ENCODE measurements at places on chromosomes 7 and 10.

GRCh38 chr10:11197266-11197712 lies 179.6 kb downstream of the CELF2 start:
- no peak for DNase-seq

- DNase-seq, result no peak
Measured at GRCh38 chr7:105241198-105241597, 147.5 kb downstream of the SRPK2 start.

- no peak for DNase-seq
Measured at GRCh38 chr7:159066816-159067575, 77.7 kb downstream of the VIPR2 start.

- DNase-seq, result no peak
Measured at GRCh38 chr10:100913470-100913865, 705 bp downstream of the SLF2 start.

- DNase-seq, result no peak
Measured at GRCh38 chr10:118983263-118983662, 46.3 kb upstream of the NANOS1 start.

- DNase-seq, result no peak
Measured at GRCh38 chr10:8049045-8049864, 5.2 kb upstream of the GATA3 start.

- no peak for DNase-seq
Measured at GRCh38 chr7:140039066-140039465, 23.7 kb downstream of the PARP12 start.

- DNase-seq, result no peak
Measured at GRCh38 chr10:126570621-126571602, 99.6 kb downstream of the C10orf90 start.

GRCh38 chr7:146002431-146003078 lies 114.0 kb upstream of the CNTNAP2 start:
- DNase-seq, result no peak

DNA sequence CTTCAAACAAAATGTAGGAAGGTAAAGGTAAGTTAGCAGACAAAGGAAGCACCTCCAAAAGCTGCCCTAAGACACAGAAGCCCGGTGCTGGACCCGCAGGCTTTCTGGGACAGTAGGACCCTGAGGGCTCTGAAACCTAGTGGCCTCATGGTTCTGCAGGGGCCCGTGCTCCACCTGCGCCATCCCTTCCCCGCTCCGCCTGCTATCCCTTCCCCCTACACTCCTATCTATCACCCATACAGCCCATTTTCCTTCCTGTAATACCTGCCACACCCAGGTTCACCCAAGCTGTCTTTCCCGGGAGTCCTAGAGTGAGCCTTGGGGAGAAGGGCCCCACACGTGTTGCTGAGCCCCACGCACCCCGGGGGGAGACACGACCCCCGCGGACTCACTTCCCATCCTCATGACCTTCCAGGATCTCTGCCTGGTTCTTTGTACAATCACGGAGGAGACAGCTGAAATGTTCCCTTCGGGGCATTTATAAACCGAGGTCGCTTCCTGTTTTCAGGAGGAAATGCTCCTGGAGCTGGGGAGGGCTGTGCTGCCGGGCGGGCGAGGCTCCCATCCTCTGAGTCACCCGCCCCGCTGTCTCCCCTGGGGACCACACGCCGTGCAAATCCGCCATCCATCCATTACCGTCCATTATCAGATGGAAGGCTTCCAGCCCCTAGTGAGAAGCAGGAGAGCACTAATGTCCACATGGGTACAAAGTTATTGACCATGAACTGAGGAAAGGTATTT lies 251.7 kb upstream of the PITRM1 start:
- no peak for DNase-seq

GRCh38 chr10:21292763-21293517 lies 232.5 kb downstream of the SKIDA1 start:
- no peak for DNase-seq

DNA sequence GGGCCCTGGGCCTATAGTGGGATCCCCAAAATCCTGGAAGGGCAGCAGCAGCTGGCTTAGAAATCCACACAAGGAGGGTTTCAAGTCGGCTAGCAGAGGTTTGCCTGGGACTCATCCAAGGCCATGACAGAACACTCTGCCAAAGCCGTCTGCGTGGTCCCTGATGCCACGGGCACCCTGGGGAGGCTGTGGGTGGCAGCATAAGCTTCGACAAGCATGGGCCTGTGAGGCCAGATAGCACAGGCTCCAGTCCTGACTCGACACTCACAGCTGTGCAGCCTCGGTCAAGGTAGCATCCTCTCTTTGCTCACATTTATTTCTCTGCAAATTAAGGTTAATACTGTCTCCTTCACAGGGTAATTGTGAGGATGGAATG lies 138.3 kb downstream of the JCAD start:
- DNase-seq, result no peak

GRCh38 chr10:30812018-30812851 lies 182.7 kb upstream of the LYZL2 start:
- no peak for DNase-seq

- no peak for DNase-seq
Measured at GRCh38 chr7:111045449-111045848, 45.5 kb upstream of the LRRN3 start.

- no peak for DNase-seq
Measured at GRCh38 chr7:155287284-155287935, 10.3 kb upstream of the INSIG1 start.

GRCh38 chr10:71909399-71910083 lies 54.7 kb upstream of the CHST3 start:
- DNase-seq, result no peak

DNA sequence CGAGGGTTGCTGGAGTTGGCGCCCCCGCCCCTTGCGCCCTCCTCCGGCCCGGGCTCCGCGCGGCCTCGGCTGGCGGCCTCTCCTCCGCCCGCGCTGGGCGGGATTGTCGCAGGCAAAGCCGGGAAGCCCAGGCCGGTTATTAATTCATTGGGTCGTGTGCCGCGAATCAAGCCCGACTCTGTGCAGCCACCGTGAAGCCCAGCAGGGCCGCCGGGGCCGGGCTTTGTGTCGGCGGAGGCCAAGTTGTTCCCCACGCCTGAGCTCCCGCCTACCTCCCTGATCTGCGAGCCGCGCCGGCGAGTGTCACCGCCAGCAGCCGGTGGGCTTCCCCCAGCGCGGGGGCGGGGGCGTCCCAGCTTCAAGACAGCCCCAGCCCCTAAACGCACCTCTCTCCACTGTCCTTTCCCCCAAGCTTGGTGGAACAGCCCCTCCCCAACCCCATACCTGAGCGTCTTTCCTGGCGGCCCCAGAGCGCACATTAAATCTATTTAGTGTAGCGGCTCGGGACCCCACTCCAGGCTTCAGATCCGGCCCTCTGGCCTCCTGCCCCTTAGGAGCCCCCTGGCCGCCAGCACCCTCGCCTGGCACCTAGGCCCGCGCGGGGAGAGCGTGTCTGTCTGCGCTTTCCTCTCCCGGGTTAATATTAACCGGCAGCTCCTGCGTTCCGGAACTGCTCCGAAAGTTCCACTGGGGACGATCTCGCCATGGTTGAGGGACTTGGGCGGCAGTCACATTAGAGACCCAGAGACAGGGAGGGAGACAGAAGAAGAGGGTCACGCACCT lies 3.5 kb downstream of the SHH start:
- DNase-seq, result no peak

GRCh38 chr10:100968062-100968736 lies 1.1 kb upstream of the SEMA4G start:
- DNase-seq, result no peak

DNA sequence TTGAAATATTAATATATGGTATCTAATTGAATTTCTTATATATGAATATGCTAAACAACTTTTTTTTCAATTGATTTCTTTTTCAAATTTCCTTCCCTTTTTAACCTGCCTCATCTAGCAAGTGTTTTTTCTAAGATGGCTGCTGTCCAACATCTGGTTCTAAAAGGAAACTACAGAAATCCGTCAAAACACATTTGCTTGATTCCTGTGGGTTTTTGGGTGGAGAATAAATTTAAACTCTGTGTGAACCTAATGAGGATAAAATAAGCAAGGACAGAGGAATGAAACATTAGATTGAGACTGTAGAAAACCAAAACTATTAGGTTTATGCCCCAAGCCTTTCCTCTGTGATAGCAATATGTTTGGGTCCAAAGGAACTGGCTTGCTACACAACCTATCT lies 75.5 kb upstream of the STARD3NL start:
- no peak for DNase-seq

GRCh38 chr10:60044242-60044641 lies 137.9 kb upstream of the CCDC6 start:
- no peak for DNase-seq

DNA sequence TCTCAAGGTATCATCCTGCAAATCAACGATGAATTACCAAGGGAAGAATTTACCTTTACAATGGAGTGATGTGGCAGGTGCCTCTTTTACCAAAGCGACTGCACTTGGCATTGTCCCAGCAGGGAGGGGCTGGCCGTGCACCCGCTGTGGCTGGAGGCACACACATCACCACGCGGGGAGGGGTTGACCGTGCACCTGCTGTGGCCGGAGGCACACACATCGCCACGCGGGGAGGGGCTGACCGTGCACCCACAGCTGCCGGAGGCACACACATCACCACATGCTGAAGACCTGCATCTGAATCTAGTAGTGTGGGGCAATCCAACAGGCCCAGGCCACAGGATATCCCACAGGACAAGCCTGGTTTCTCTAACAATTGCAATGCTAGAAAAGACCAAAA lies 493.5 kb downstream of the DNAJB6 start:
- no peak for DNase-seq

DNA sequence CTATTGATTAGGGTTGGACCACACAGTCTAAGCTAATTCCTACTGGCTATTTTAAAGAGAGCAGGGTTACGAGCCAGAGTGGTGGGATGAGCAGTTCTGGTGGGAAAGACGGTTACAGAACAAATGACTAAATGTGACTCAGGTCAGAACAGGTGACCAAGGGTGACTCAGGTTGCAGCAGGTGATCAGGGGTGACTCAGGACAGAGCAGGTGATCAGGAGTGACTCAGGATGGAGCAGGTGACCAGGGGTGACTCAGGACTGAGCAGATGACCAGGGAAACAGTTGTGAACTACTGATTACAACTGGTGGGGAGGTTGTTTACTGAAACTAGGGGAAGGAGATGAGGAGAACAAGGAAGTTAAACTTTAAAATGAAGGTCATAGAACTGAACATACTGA lies 366.3 kb downstream of the ABCA13 start:
- DNase-seq, result no peak

DNA sequence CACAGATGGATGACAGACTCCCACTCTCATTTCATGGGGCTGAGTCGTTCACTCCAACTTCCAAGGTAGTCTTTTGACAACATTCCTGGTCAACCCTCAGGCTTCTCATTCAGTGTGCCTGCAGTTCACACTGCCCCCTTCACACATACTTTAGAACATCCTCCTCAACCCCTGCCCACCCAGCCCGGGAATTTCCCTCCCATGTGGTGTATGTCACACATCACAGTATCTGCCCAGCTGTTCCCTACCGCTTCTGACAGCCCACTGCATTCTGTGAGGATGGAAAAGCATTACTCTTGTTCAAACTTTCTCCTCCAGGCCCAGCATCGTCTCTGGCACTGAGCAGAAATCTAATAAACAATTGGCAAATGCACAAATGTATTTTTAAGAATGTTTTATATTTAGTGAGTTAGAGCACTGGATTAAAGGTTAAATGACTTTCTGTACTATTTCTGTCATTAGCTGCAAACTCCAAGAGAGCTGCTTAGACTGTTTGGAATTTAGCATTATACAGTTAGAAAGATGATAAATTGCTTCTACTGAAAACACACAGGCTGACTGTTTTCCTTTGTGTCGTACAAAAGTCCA lies 110.4 kb downstream of the SFMBT2 start:
- no peak for DNase-seq

GRCh38 chr10:3185386-3185785 lies 12.8 kb upstream of the PITRM1 start:
- DNase-seq, result no peak

GRCh38 chr7:26397332-26397731 lies 105.7 kb downstream of the SNX10 start:
- DNase-seq, result no peak

DNA sequence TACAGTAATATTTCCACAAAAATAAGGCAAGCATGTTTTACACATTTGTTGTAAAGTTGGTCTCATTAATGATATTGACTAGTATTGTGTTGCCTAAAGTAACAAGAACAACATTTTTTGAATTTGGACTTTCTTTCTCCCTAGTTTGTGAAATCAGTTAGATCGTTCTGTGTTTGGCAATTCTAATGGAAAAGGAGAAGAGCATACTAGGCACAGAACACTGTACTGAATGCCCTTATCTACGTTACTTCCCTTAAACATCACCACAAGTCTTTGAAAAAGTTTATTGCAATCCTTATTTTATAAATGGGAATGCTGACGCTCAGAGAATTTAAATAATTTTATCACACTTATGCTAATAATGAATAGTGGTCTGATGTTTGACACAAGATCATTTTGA lies 372.2 kb downstream of the EXOC4 start:
- DNase-seq, result no peak

DNA sequence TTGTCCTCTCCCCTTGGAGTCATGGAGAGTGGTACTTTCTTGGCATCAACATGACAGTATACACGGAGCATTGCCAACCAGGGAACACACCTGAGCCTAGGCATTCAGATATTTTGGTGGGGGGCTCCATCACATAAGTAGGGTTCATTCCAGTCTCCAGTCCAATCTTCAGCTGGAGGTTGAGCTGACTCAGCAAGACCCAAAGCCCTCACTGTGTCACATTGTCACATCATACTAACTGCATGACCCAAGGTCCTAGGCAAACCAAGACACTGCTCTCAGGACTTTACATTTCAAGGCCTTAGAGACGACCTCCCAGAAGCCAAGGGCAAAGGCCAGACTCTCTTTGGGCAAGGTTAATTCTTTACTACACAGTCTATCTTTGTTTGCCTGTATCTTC lies 190.1 kb downstream of the TMEM178B start:
- no peak for DNase-seq

GRCh38 chr10:69861251-69862240 lies 59.8 kb downstream of the COL13A1 start:
- no peak for DNase-seq

DNA sequence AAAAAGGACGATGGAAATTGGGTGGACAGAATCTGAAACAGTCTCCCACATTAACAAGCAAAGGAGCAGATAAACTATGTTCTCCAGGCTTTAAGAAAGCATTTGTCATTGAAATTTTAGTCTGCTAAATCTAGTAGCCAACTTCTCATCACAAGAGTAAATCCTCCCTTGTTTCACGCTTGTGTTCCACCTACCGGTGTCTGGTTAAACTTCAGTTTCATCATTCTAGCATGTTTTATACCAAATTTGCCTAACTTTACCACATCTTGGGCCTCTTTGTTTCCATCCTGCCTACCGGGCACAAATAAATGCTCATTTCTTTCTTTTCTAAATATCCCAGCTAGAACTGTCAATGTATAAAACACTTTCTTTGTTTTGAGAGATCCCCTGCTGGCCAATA lies 5.8 kb downstream of the LIPA start:
- no peak for DNase-seq

- DNase-seq, result no peak
Measured at GRCh38 chr10:71081229-71081560, 131.2 kb upstream of the UNC5B start.

Measured in cortex of kidney (tissue), 1 donor.